Fibroblast of villous mesenchyme (primary cell): ENCODE measurements at places on chromosomes 5 and 9. TPM values are rescaled to one million over a fixed set of nuclear protein-coding genes. Genes with fewer than 3 reads are reported as not detected.

The INVS gene
- total RNA-seq, result 25.8 and 37.1 TPM in 2 replicates

The SOX30 gene
- total RNA-seq, result under 0.01 TPM in 1 of 2 replicates, not detected in the other

The PCDHAC1 gene
- under 0.01 TPM in 2 replicates for total RNA-seq

The JADE2 gene
- 29.3 and 35.4 TPM in 2 replicates for total RNA-seq

The FABP6 gene
- total RNA-seq, result not detected in 2 replicates

The C9orf50 gene
- total RNA-seq, result 0.32 TPM in 1 of 2 replicates, not detected in the other

The C6 gene
- not detected in 2 replicates for total RNA-seq

The SPATA31D4 gene
- total RNA-seq, result not detected in 2 replicates

The ABCA2 gene
- total RNA-seq, result 14.7 and 15.5 TPM in 2 replicates

The FBP2 gene
- not detected in 2 replicates for total RNA-seq

The BARHL1 gene
- not detected in 2 replicates for total RNA-seq

The PCDHB14 gene
- 0.32 and 0.43 TPM in 2 replicates for total RNA-seq

The OR1N2 gene
- total RNA-seq, result not detected in 2 replicates

The CSF2 gene
- 0.43 TPM in 1 of 2 replicates, not detected in the other for total RNA-seq

The RUSC2 gene
- 24.2 and 33.2 TPM in 2 replicates for total RNA-seq

The PLAC8L1 gene
- not detected in 2 replicates for total RNA-seq

The TICAM2 gene
- 6.9 and 7.1 TPM in 2 replicates for total RNA-seq

The ROR2 gene
- total RNA-seq, result 3.0 and 5.2 TPM in 2 replicates
